GM06990 (cell line): ENCODE measurements at places on chromosomes 12 and 14.

DNA sequence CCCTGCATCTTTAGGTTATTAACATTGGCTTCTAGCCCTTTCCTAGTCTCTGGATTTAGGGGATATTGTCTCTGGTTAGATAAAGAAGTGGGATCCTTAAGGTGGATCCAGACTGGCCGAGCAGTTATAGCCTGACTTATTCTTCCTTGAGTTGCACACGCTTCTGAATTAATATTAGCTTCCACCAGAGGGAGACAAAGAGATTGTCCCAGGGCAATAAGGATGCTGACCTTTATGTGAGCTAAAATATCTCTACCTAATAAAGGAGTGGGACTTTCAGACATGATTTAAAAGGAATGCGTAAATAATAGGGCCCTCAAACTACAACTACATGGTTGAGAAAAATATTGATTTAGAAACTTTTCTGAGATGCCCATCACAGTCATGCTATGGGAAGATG lies 139.7 kb downstream of the SLCO1B3 start:
- DNase-seq, result no peak

- peak; percentile 29 for DNase-seq
Observed at GRCh38 chr14:70045844-70046535, 142.8 kb downstream of the SLC8A3 start.

DNA sequence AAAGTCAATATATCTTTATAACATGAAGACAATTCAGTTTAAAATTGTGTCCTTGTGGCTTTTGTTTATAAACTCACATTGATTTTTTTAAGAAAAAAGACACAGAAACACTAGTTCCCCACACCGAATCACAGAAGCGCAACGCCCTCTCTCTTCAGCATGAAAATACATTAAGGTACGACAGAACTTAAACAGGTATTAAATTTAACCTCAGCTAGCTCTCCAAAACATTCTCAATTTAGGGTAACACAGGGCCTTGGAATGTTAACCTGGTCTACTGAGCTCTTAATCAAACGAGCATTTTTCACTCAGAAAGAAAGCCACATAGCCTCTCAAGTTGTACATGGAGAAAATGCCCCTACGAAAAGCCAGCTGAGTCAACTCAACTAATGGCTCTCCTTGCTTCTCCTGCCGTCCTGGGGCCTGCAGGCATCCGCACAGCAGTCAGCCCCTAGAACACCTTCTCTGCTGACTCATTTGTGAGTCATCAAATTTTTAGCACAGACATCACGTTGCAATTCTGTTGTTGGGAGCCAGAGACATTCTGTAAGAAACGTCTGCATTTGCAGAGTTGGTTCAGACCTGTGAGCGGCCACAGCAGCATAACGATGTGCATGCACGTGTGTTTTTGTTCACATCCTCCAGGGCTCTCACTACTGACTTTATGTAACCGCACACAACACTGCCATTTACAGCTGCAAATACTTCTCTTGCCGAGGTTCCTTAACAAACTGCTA lies 141.6 kb downstream of the ITPR2 start:
- no peak for DNase-seq

- DNase-seq, result no peak
Observed at GRCh38 chr14:101734246-101734847, 27.2 kb upstream of the PPP2R5C start.

GRCh38 chr12:39252628-39253027 lies 190.3 kb downstream of the KIF21A start:
- DNase-seq, result no peak

GRCh38 chr12:116421785-116422538 lies 137.2 kb upstream of the MAP1LC3B2 start:
- no peak for DNase-seq

DNA sequence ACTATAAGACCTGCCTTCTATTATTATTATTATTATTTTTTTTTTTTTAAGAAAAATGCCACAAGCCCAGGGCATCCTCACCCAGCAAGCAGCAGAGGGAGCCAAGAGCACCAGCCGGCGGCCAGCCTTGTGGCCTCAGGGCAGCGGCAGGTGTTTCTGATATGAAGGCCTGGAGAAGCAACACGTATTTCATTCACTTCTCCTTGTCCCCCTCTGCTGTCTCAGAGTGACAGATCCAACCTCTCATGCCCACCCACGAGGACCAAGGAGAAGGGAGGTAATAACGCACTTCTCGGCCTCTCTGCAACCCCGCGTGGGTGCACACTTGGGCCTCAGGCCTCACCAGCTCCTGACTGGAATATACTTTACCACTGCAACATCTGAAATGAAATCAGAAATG lies 25.4 kb downstream of the CDC42BPB start:
- no peak for DNase-seq

GRCh38 chr12:28936711-28937110 lies 212.4 kb upstream of the FAR2 start:
- DNase-seq, result no peak
